HEK293T (cell line): ENCODE measurements at places on chromosomes 1 and 21.

- no peak for DNase-seq
These were observed 48.8 kb downstream of the RNF220 start for GRCh38 chr1:44453798-44454349.

- DNase-seq: no peak
These were observed 993 bp downstream of the PDZK1 start for GRCh38 chr1:145706086-145706664.

- no peak for DNase-seq
These were observed 42.1 kb upstream of the DNAJC6 start for GRCh38 chr1:65267271-65267670.

- no peak for DNase-seq
These were observed 13.9 kb downstream of the ADAM30 start for GRCh38 chr1:119882132-119883049.

- DNase-seq: no peak
These were observed 62.3 kb downstream of the GFI1 start for GRCh38 chr1:92424381-92424780.

GRCh38 chr1:40439247-40439646, 11.0 kb upstream of the ZFP69B start:
- DNase-seq: no peak

- no peak for DNase-seq
These were observed 312.5 kb downstream of the DISC1 start for GRCh38 chr1:231939118-231939517.

GRCh38 chr1:115828101-115829022, 12.6 kb downstream of the NHLH2 start:
- DNase-seq: no peak

DNA sequence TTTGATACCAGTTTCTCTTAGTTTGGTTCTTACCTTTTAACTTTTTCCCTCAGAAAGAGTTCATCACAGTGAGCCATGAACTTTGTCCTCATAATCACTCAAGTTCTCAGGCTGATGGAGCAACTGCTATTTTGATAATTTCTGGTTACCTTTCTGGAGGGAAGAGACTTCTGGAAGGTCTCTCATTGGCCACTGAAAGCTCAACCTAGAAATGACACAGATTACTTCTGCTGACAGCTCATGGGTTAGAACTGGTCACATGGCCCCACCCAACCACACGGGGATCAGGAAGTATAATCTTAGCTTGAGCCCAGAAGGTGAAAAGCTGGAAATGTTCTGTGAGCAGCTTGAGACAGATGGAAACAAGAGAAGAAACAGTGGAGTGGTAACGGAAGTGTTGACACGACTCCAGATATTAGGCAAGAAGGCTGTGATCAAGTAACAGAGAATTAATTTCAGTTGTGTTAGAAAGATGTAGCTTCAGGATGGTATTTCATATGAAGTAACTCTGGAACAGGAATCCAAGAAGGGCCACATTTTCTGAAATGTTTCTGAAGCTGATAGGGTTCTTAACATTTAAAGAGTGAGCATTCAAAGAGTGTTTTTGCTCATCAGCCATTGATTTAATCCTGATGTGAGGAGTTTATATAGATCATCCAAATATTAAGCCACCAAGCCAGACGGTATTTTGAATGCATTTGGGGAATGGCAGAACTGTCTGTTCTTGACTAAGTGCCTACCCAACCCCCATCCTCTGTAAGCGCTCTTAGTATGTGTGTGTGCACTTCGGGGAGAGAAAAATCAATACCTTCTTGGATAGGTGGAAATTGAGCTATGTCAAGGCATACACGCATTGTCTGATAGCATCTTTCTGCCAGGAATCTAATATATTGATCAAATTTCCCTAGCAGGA, 21.9 kb upstream of the XPR1 start:
- DNase-seq: no peak

GRCh38 chr1:19925342-19926070, 2.1 kb upstream of the PLA2G2E start:
- no peak for DNase-seq

GRCh38 chr1:90193116-90193515, 198.2 kb downstream of the ZNF326 start:
- no peak for DNase-seq

DNA sequence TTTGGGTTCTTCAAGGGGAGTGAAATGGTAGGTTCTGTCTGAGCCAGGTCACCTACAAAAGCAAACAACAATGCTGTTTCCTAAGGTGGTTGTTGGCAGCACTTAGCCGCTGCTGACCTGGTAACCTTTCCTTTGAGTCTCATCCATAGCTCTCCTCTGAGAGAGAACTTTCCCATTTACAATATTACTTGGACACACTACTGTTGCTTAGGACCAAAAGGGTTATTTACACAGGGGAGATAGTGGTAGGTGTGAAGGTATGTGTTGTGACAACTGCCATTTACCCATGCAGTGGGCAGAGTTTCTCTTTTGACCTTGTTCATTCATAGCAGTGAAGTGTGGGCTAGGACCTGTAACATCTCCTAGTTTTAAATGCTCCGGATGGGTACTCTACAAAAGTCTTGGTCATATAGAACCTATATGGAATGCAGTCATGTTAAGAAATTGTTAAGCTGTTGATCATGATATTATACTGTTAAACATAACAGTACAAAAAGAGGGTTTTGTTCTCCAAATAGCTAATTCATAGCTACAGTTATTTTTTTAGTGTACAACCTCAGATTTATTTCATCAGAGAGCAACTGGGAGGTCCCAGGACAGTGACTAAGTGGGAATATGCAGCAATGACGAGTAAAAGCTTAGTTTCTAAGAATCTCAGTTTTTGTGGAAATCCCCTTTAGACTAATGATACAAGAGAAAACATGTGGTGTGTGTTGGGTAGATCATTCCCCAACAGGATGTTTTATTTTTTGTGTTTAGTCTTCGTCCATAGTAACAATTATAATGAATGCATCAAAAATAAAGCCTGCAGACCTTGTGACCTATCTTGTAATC, 219.7 kb downstream of the NFIA start:
- DNase-seq: no peak

- DNase-seq: no peak
These were observed 7.8 kb upstream of the FCMR start for GRCh38 chr1:206929524-206929923.

DNA sequence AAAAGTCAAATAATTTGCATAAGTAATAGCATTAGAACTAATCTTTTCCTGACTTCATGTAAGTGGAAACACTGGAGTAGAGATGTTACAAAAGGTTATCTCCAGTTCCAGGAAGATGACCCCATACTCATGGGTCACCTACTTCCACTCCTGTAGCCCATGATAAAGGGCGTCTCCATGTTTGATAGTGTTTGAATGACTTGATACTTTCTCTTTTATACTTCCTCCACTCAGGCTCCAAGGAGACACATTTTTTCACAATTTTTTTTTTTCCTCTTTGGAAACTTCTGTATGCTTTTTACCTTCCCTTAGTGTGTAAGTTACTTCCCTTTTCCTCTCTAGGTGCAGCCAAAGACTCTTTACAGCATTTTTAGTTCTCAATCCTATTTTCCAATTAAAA, 382.1 kb upstream of the B3GALT2 start:
- no peak for DNase-seq

GRCh38 chr21:33587792-33588484, 546 bp downstream of the DONSON start:
- DNase-seq: peak; percentile 34

DNA sequence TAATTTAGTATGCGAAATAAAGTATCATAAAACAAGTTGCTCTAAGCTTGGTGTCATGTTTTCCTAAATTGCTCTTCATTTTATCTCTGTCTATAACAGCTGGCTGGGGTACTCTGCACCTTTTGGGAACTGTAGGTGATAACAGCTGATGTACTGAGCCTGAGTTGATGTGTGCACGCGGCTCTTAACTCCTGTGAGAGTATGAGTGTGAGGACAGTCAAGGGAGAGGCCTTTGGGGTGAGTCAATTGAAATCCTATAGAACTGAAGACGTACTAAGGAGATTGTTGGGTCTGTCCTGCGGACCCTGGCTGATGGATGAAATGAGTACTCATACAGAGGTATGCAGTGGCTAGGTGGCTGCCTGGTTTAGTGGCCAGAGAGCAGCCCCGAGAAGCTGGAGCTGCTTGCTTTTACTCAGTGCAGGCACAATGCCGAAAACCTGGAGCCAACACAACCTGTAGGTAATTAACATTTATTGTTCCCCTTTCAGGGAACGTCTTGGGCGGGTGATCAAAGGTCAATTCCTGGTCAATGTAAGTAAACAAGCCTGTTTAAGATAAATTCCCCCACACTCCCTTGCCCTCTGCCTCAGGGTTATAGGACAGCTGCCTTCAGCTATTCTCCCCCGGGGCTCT, 188.5 kb downstream of the PRDM2 start:
- no peak for DNase-seq

DNA sequence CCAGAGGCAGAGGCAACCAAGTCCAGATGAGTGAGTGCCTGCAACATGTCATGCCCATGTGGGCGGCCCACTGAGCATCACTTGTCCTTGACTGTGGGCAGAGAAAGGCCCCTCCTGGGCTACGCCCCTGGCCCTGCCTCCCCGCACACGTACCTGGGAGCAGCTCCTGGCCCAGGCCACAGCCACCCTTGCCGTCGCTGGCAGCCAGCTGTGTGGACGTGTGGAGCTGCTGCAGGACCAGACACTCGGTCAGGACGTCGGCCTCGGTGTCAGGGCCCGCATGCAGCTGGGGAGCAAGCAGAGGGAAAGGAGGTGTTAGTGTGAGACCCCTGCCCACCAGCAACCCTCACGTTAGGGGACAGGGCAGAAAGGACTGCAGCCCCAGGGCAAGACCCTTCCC, 61.3 kb downstream of the DMRTB1 start:
- no peak for DNase-seq

- DNase-seq: no peak
These were observed 9.3 kb upstream of the SLX9 start for GRCh38 chr21:44930543-44930981.

- DNase-seq: no peak
These were observed 30.5 kb downstream of the LRRC52 start for GRCh38 chr1:165574295-165574694.
